ENCODE measurements at places on chromosomes 7 and 10.
A peak's percentile ranks its signal among the peaks of the same experiment; 100 is the strongest.

DNA sequence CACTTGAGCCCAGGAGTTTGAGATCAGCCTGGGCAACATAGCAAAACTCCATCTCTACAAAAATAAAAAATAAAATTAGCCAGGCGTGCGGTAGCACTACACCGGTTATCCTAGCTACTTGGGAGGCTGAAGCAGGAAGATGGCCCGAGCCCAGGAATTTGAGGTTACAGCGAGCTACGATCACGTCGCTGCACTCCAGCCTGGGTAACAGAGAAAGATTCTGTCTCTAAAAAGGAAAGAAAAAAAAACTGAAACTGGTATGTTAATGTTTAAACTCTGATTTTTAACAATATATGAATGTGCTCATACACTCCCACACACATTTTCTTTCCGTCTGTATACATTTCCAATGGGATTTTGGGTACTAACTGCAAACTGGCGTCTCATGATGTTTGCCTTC, 140.6 kb upstream of the KMT2E start:
- no peak for DNase-seq
- H3K4me1 ChIP-seq = no peaks in the 10 kb centered on the region
- no peaks in the 10 kb centered on the region for H3K36me3 ChIP-seq
- no peaks in the 10 kb centered on the region for H3K27me3 ChIP-seq
- no peak overlapping the region for H3K4me3 ChIP-seq

- H3K27ac ChIP-seq = no peak overlapping the region
- DNase-seq = peak; percentile 13
- peaks cover 8% of the 10 kb centered on the region for H3K4me1 ChIP-seq
- H3K27me3 ChIP-seq = no peaks in the 10 kb centered on the region
- H3K36me3 ChIP-seq = no peaks in the 10 kb centered on the region
These were observed 356.3 kb downstream of the DNAJB6 start for GRCh38 chr7:157693071-157693520.

GRCh38 chr10:94963901-94964300, 25.4 kb downstream of the CYP2C9 start:
- no peaks in the 10 kb centered on the region for H3K4me1 ChIP-seq
- no peaks in the 10 kb centered on the region for H3K27me3 ChIP-seq
- H3K27ac ChIP-seq = no peak overlapping the region
- H3K4me3 ChIP-seq = no peak overlapping the region

- H3K27me3 ChIP-seq = no peaks in the 10 kb centered on the region
- no peaks in the 10 kb centered on the region for H3K36me3 ChIP-seq
- H3K27ac ChIP-seq = no peak overlapping the region
- no peak overlapping the region for H3K4me3 ChIP-seq
These were observed 34.5 kb downstream of the ITPRIP start for GRCh38 chr10:104303594-104304355.

DNA sequence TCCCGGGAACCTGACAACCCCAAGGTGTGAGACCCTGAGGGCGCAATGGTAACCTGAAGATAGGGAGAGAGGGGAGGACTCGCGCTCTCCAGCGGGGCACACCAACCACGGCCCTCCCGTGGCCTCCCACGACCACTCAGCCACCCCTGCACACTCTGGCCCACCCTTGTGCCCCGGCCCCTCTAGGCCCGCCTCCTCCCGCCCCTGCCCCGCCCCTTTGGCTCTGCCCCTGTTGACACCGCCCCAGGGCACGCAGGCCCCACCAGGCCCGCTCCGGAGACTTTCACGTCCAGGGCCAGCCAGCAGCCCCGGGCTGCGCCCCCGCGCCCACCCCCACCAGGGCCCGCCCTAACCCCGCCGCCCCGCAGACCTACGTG, 10.9 kb downstream of the ATG9B start:
- no peak overlapping the region for H3K27ac ChIP-seq
- peaks cover 7% of the 10 kb centered on the region for H3K4me1 ChIP-seq
- DNase-seq = no peak

GRCh38 chr7:135670179-135670578, 7.9 kb downstream of the STMP1 start:
- H3K4me3 ChIP-seq = no peak overlapping the region
- no peak for DNase-seq
- H3K36me3 ChIP-seq = no peaks in the 10 kb centered on the region
- no peaks in the 10 kb centered on the region for H3K27me3 ChIP-seq
- H3K4me1 ChIP-seq = peaks cover 4% of the 10 kb centered on the region
- no peak overlapping the region for H3K27ac ChIP-seq

- H3K4me1 ChIP-seq = no peaks in the 10 kb centered on the region
- no peak for DNase-seq
- no peak overlapping the region for H3K27ac ChIP-seq
- H3K36me3 ChIP-seq = no peaks in the 10 kb centered on the region
- H3K4me3 ChIP-seq = no peak overlapping the region
These were observed 4.3 kb upstream of the ABCC2 start for GRCh38 chr10:99777918-99778714.

GRCh38 chr7:73903321-73904218, 42.6 kb downstream of the TMEM270 start:
- H3K4me3 ChIP-seq = no peak overlapping the region
- no peaks in the 10 kb centered on the region for H3K4me1 ChIP-seq
- no peaks in the 10 kb centered on the region for H3K27me3 ChIP-seq
- no peak for DNase-seq
- H3K27ac ChIP-seq = no peak overlapping the region
- no peaks in the 10 kb centered on the region for H3K36me3 ChIP-seq

DNA sequence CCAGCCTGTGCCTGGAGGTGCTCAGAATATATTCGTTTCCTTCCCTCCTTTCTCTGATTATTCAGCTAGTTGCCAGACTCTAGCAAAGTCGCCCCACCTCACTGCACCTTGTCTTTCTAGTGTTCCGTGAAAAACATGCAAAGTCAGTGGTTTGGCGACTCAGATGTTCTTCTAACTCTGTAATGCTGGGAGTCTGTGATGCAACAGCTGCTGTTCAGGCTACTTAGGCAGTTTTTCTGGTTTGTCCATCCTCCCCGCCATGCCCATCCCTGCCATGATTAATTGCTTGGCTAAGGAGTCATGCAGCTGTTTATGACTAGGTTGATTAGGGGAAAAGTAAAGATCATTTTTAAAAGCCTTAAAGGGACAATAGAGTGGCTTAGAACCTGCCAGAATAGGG, 99.4 kb downstream of the MTPN start:
- H3K36me3 ChIP-seq = no peaks in the 10 kb centered on the region
- H3K4me3 ChIP-seq = no peak overlapping the region
- H3K27me3 ChIP-seq = no peaks in the 10 kb centered on the region

- no peak overlapping the region for H3K27ac ChIP-seq
- DNase-seq = no peak
- no peaks in the 10 kb centered on the region for H3K36me3 ChIP-seq
- H3K4me3 ChIP-seq = no peak overlapping the region
- no peaks in the 10 kb centered on the region for H3K27me3 ChIP-seq
- peaks cover 8% of the 10 kb centered on the region for H3K4me1 ChIP-seq
These were observed 175.6 kb downstream of the ELFN1 start for GRCh38 chr7:1845536-1846311.

GRCh38 chr7:28151965-28152364, 28.6 kb downstream of the JAZF1 start:
- H3K4me3 ChIP-seq = no peak overlapping the region
- no peaks in the 10 kb centered on the region for H3K27me3 ChIP-seq
- H3K27ac ChIP-seq = no peak overlapping the region

GRCh38 chr10:133275684-133276092, 980 bp downstream of the ADAM8 start:
- H3K36me3 ChIP-seq = no peaks in the 10 kb centered on the region
- no peaks in the 10 kb centered on the region for H3K4me1 ChIP-seq
- H3K4me3 ChIP-seq = no peak overlapping the region
- DNase-seq = no peak
- no peak overlapping the region for H3K27ac ChIP-seq

GRCh38 chr10:69879634-69880257, 78.0 kb downstream of the COL13A1 start:
- no peak overlapping the region for H3K27ac ChIP-seq
- H3K4me1 ChIP-seq = peaks cover 6% of the 10 kb centered on the region
- no peak for DNase-seq
- H3K4me3 ChIP-seq = no peak overlapping the region
- H3K27me3 ChIP-seq = no peaks in the 10 kb centered on the region
- no peaks in the 10 kb centered on the region for H3K36me3 ChIP-seq

DNA sequence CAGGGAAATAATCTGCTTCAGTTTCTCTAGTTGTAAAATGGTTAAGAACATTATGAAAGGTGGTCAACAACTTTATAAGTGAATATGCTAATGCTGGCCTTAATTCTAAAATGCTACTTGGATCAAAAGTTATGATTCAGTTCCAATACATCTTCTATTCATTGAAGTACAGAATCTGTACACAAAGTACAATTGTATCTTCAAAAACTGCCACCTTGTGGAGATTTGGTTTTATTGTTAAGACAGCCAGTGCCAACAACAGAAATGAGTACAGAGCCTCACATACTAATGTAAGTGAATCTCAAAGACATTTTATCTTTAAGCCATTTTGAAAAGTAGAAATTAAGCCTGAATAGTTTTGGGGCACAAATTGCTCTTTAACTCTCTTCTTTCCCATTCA, 194.0 kb downstream of the CFTR start:
- H3K36me3 ChIP-seq = no peaks in the 10 kb centered on the region
- H3K4me1 ChIP-seq = peaks cover 19% of the 10 kb centered on the region
- H3K4me3 ChIP-seq = no peak overlapping the region
- no peaks in the 10 kb centered on the region for H3K27me3 ChIP-seq

GRCh38 chr7:145169908-145170307, 334.1 kb upstream of the TPK1 start:
- no peaks in the 10 kb centered on the region for H3K36me3 ChIP-seq
- H3K27ac ChIP-seq = no peak overlapping the region
- H3K4me3 ChIP-seq = no peak overlapping the region
- H3K4me1 ChIP-seq = no peaks in the 10 kb centered on the region
- no peaks in the 10 kb centered on the region for H3K27me3 ChIP-seq

DNA sequence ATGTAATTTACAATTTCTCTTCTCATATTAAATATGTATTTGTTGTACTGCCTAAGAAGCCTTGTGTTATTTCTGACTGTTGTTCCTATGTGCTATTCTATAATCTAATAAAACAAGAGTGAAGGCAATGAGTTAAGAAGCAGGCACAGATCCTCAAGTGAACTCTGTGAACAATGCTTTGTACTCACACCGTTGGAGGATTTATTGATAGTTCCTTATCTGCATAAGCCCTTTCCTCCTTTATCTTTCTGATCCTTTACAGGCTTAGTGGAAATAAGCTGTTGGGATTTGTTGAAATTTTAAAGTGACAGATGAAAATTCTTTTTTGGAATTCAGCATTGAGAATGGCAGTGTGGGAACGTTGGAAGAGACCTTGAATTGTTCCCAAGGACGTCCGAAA, 329.6 kb upstream of the NPVF start:
- no peak for DNase-seq
- no peak overlapping the region for H3K4me3 ChIP-seq
- H3K27ac ChIP-seq = peak overlapping the region; percentile 38
- H3K36me3 ChIP-seq = no peaks in the 10 kb centered on the region

GRCh38 chr10:42929236-42929635, 146.6 kb downstream of the BMS1 start:
- no peak for DNase-seq
- no peaks in the 10 kb centered on the region for H3K4me1 ChIP-seq
- no peaks in the 10 kb centered on the region for H3K36me3 ChIP-seq
- no peak overlapping the region for H3K27ac ChIP-seq

GRCh38 chr10:7484456-7485243, 73.8 kb upstream of the SFMBT2 start:
- DNase-seq = no peak
- H3K27me3 ChIP-seq = no peaks in the 10 kb centered on the region
- no peaks in the 10 kb centered on the region for H3K36me3 ChIP-seq
- H3K27ac ChIP-seq = no peak overlapping the region
- H3K4me1 ChIP-seq = peaks cover 4% of the 10 kb centered on the region
- no peak overlapping the region for H3K4me3 ChIP-seq

GRCh38 chr10:4283846-4284610, 499.0 kb upstream of the KLF6 start:
- H3K27ac ChIP-seq = peak overlapping the region; percentile 75
- peak; percentile 83 for DNase-seq
- H3K4me3 ChIP-seq = no peak overlapping the region
- no peaks in the 10 kb centered on the region for H3K27me3 ChIP-seq

- H3K27ac ChIP-seq = no peak overlapping the region
- DNase-seq = no peak
- H3K27me3 ChIP-seq = no peaks in the 10 kb centered on the region
- no peaks in the 10 kb centered on the region for H3K36me3 ChIP-seq
These were observed 37.5 kb downstream of the DENND11 start for GRCh38 chr7:141664450-141664849.

GRCh38 chr7:100582041-100582579, 3.8 kb downstream of the LRCH4 start:
- H3K27ac ChIP-seq = peak overlapping the region; percentile 96
- no peaks in the 10 kb centered on the region for H3K36me3 ChIP-seq
- no peak for DNase-seq
- peaks cover 31% of the 10 kb centered on the region for H3K4me1 ChIP-seq
- H3K27me3 ChIP-seq = no peaks in the 10 kb centered on the region

- no peaks in the 10 kb centered on the region for H3K27me3 ChIP-seq
- peaks cover 21% of the 10 kb centered on the region for H3K4me1 ChIP-seq
- H3K36me3 ChIP-seq = no peaks in the 10 kb centered on the region
These were observed 81.4 kb downstream of the ATXN7L1 start for GRCh38 chr7:105794741-105795729.

DNA sequence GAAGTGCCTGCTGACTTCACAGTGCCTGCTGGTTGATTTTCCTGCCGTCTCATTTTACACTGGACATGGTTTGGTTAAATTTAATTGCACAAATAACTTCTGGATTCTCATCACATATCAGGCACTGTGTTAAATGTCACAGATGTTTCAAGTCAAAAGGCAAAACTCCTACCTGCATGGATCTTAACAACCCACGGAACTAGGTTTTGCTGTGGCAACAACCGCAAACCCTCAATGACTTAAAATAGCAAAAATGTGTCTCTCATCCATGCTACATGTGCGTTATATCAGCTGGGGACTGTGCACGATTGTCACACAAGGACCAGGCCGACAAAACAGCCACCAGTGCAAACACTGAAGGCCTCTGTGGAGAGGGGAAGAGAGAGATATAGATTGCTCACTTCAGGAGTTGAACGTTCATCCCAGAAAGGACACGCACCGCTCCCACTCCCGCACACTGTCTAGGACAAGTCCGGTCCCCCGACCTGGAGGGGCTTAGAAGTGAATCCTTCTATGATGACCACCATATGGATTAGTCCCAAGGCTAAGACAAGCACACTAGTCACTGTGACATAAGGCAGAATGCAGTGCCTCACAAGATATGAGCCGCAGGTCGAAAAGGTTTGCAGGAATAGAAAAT, 233.3 kb downstream of the SKAP2 start:
- H3K27me3 ChIP-seq = no peaks in the 10 kb centered on the region
- H3K4me1 ChIP-seq = no peaks in the 10 kb centered on the region
- H3K4me3 ChIP-seq = no peak overlapping the region
- no peaks in the 10 kb centered on the region for H3K36me3 ChIP-seq
- H3K27ac ChIP-seq = no peak overlapping the region

GRCh38 chr10:23051278-23051677, 44.1 kb upstream of the MSRB2 start:
- DNase-seq = no peak
- no peaks in the 10 kb centered on the region for H3K27me3 ChIP-seq
- H3K27ac ChIP-seq = no peak overlapping the region
- no peaks in the 10 kb centered on the region for H3K36me3 ChIP-seq
- H3K4me3 ChIP-seq = no peak overlapping the region
- no peaks in the 10 kb centered on the region for H3K4me1 ChIP-seq

- H3K4me3 ChIP-seq = no peak overlapping the region
- no peak for DNase-seq
- no peaks in the 10 kb centered on the region for H3K27me3 ChIP-seq
- H3K4me1 ChIP-seq = no peaks in the 10 kb centered on the region
These were observed 298.3 kb downstream of the TNS3 start for GRCh38 chr7:47283497-47284131.

GRCh38 chr10:653991-654646, 35.3 kb downstream of the DIP2C start:
- peak; percentile 67 for DNase-seq
- H3K4me3 ChIP-seq = no peak overlapping the region
- H3K36me3 ChIP-seq = no peaks in the 10 kb centered on the region
- no peaks in the 10 kb centered on the region for H3K27me3 ChIP-seq
